Activated CD8-positive, alpha-beta memory T cell treated with anti-CD3 and anti-CD28 coated beads, Interleukin-2, amount 10 ng/mL, durations not matched to agents 7 days and 5 days (primary cell): ENCODE measurements at places on chromosomes 12 and 14.
A peak's percentile ranks its signal among the peaks of the same experiment; 100 is the strongest.

DNA sequence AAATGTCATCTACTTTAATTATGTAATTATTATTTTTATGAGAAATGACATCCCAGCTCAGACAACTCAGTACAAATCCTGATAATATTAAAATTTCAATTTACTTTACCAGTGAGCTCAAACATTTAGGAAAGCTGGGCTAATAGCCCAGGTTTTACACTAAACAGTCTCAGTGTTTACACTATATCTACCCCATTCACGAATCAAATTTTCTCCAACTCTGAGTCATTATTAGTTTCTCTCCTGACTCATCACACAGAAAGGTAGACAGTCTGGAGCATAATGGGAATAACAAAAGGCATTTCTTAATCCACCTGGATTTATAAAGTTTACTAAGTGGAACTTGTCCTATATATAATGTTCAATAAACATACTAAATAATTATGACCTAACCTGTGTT, 5.7 kb downstream of the PAWR start:
- no peak for DNase-seq

GRCh38 chr12:48651681-48652080, 30.4 kb downstream of the KANSL2 start:
- DNase-seq, result no peak

GRCh38 chr12:27064397-27065342, 17.7 kb downstream of the C12orf71 start:
- no peak for DNase-seq

DNA sequence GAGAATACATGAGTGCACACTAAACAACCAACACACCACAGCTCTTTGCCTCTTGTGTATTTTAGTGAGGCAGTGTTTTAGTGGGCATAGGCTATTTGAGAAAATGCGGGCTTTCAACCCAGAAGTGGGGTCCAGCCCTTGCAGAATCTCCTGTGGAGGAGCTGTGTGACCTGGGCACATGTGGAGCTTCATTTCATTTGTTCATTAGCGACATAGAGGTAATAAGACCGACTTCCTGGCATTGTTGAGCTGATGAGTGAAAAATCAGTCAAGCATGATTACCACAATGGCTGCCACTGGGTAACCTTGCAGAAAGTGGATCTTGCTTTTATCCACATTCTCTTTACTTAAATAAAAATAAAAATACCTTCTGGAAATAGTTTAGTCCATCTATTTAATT, 923.5 kb downstream of the BCL11B start:
- DNase-seq, result no peak

DNA sequence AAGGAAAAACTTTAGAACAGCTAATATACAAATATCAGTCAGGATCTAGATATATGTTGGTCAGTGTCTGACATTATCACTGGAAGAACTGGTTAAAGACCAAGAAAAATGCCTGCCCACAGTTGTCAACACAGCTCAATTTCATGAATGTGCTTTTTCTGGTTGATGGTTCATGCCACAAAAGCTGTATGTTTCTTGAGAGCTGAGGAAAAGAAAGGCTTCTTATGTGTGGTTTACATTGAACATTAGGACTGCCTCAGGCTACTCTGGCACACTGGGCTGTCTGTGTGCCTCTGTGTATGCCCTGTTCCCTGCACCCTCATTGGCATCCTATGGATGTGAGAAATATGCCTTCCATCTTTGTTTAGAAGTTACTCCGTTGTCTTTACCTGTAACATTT, 218.8 kb upstream of the RGS6 start:
- DNase-seq, result no peak

- DNase-seq, result no peak
Observed at GRCh38 chr12:85639834-85640233, 196.4 kb downstream of the RASSF9 start.

- no peak for DNase-seq
Observed at GRCh38 chr12:67792185-67792584, 143.6 kb downstream of the DYRK2 start.

DNA sequence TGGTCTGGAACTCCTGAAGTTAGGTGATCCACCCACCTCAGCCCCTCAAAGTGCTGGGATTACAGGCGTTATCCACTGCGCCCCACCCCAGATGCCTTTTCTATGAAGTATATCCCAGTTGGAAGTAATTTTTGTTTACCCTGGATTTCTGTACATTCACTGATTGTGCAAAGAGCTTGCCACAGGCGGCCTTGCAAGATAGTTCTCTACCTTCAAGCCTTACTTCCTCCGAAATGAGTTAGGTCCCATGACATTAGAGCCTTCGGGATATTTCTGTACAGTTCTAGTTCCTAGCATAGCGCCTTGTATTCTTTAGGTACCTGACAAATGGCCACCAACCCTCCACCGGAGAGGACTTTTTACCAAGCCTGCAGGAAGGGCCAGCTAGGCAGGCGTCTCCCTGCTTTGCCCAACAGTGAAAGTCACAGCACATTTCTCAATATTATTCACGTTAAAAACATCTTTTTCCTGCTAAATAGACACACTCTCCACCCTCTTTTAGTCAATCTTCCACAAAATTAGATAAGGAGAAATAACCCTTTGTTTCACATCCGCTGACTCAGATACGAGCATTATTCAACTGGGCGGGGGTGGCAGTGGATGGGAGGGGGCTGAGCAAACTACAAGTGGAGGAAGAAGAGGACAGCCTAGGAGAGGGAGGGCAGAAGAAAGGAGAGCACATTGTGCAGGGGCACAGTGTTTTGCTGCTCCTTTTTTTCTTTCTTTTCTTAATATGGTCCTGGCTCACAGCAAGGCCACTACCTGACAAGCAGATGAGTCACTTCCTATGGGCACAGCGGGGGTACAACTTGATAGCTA, 40.0 kb upstream of the CAPRIN2 start:
- peak; percentile 52 for DNase-seq

DNA sequence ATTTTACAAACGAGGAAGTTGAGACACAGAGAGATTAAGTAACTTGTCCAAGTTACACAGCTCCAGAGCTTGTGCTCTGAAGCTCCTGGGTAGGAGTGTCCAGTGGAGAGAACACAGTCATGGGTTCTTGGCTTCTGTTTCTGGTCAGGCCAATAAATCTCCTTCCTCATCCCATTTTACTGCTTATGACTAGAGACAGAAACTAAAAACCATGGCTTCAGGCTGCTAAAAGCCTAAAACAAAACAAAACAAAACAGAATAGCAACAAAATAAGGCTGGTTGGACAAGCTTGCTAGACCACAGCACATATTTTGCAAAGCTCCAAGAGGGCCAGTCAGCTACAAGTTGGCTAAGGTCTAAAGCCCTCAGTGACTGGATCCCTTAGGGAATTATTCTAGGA, 49.8 kb downstream of the PTGER2 start:
- DNase-seq, result no peak

- no peak for DNase-seq
Observed at GRCh38 chr12:72250346-72250745, 21.8 kb upstream of the TRHDE start.

DNA sequence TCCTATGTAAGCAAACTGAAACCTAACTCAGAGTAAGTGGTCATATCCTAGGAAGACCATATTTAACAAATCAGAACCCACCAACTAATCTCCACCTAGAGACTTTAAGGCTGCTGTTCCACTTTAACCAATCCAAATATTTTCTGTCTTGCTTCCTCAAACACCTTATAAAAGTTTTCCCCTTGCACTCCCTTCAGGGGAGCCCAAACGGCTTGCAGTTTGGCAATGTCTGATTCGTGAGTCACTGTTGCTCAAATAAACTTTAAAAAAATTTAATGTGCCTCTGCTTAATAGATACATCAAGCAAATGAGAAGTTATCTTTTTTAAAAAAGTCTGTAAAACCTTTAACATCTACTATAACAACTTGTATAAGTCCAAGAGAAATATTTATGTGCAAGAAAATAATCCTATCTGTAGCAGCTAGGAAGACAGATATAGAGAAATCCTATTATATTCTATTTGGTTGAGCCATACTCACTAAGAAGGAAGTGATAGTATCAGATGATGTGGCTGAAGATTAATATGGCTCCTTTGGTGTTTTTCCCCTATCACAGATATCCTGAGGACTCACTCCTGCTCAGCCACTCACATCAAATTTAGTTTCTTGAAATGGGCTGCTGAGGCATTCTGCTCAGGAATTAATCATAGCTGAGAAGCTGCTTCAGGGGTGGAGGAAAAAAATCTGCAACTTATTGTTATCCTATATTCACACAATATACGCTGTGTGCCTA, 65.1 kb upstream of the DUSP6 start:
- DNase-seq, result no peak

GRCh38 chr12:127165567-127166392, 1101.2 kb upstream of the TMEM132C start:
- DNase-seq, result peak; percentile 87

DNA sequence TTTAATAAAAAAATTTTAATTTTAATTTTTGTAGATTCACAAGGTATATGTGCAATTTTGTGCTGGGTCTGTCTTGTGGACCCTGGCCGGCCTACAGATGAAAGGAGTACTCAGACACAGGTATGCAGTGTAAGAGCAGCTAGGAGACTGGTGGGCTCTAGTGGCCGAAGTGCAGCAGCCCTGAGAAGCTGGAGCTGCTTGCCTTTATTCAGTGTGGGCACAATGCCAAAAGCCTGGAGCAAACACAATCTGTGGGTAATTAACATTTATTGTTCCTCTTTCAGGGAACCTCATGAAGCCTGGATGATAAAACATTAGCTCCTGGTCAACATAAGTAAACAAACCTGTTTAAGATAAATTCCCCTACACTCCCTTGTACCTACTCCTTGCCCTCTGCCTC, 135.7 kb upstream of the SEL1L start:
- no peak for DNase-seq

DNA sequence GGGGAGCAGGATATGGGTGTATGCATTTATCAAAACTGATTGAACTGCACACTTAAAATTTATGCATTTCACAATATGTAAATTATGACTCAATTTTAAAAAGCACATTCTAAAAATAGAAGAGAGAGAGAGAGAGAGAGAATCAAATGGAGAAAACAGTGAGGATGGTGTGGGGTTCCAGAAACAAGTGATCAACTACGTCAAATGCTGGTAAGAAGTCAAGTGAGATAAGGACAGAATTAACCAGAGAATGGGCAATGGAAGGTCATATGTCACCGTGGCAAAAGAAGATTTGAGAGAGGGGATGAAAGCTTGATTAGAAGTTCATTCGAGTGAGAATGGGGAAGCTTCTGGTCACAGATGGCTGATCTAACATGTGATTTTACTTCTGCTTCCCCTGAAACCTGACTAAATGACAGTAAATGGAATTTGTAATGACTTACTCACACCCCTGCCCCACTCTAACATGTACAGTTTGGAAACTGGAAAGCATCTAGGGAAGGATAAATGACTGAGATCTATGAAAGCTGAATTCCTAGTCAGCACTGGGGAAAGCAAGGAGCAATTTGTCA, 276.5 kb upstream of the AMIGO2 start:
- peak; percentile 52 for DNase-seq

DNA sequence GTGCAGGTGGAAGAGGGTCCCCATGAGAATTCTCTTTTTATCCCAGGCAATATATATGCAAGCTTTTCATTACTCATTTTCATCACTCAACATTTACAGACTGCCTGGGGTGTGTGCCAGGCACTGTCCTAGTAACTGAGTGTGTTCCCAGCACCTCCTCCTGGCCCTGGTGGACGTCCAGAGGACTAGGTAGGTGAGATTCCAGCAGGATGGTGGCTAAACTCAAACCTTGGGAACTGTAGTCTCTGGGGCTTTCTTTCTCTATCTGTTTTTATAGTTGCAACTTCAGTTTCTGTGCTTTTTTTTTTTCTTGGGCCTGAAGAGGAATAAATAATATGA, 63.8 kb downstream of the SUSD6 start:
- DNase-seq, result no peak

DNA sequence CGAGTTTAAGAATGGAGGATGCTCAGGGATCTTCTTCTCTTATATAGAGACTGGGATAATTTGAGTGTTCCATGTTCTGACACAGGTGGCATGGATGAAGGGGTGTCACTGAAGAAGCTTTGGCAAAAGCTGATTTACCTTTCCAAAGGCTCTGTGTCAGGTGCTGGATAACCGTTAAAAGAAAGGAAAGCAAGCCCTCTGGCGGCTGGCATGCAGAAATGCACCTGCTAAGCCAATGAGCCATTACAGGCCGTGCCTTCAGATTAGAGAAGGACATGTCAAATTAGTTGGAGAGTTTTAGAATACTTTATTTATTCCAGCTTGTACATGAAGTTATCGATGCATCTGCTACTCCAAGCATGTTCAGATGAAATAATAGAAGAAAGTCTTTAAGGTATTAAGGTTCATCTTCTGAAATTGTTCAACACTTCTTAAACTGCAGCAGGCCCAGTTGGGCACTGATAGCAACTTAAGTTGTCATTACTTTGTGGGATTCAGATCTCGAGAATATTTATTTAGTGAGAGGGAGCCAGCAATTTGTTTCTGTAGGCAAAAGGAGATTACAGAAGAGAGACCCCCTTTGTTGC, 678.2 kb downstream of the NRXN3 start:
- DNase-seq, result peak; percentile 41
